ENCODE measurements at places on chromosomes 12 and 14.

- DNase-seq = no peak
These were observed 17.9 kb upstream of the MDM1 start for GRCh38 chr12:68349921-68350606.

DNA sequence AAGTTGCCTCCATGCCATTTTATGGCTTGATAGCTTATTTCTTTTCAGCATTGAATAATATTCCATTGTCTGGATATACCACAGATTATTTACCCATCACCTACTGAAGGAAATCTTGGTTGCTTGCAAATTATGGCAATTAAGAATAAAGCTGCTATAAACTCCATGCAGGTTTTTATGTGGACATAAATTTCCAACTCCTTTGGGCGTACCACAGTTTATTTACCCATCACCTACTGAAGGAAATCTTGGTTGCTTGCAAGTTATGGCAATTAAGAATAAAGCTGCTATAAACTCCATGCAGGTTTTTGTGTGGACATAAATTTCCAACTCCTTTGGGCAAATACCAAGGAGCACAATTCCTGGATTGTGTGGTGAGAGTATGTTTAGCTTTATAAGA lies 12.6 kb upstream of the PLEKHH1 start:
- DNase-seq = no peak

GRCh38 chr14:22384167-22384549 lies 204.9 kb downstream of the DAD1 start:
- DNase-seq = no peak

DNA sequence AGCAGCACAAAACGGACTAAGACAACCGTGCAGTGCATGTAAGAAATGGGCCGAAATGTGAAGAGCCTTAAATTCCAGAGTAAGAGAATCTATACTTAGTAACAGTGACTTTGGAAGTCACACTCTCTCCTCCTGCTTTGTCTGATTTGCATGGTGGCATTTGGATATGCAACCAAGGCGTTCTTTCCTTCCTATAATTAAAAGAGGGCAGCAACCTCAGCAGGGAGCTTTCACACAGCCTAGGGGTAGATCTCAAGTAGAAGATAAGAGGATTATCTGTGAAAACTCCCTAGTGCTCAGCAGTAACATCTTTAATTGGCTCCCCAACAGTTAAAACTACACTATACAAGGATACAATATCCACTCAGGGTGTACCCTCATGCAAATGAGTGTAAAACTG lies 16.5 kb downstream of the GMFB start:
- DNase-seq = no peak

GRCh38 chr14:81401420-81402122 lies 1.4 kb upstream of the STON2 start:
- DNase-seq = no peak

- peak; percentile 86 for DNase-seq
These were observed 2.6 kb upstream of the ZNF839 start for GRCh38 chr14:102316743-102317563.

DNA sequence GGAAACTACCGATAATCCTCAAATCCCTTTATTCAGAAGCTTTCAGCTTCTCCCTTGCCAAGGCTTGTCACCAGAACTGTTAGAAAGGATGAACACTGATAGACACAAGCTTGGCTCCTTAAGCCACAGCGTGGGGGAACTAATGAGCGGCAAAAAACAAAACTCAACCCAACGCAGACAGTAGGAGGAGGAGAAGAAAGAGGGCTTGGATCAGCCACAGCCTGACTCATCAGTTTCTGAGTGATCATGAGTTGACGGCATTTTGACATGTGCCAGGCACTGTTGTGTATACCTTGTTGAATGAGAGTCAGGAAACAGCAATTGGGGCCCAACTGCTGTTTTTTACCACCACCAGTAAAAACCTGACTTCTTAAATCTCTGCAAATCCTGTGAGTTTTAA lies 23.7 kb downstream of the PLXNC1 start:
- no peak for DNase-seq

GRCh38 chr12:992647-993046 lies 1.6 kb downstream of the ERC1 start:
- DNase-seq = no peak

- DNase-seq = no peak
These were observed 18.2 kb downstream of the SYNDIG1L start for GRCh38 chr14:74407801-74408154.

GRCh38 chr12:7156259-7157197 lies 26.4 kb downstream of the CLSTN3 start:
- DNase-seq = no peak

DNA sequence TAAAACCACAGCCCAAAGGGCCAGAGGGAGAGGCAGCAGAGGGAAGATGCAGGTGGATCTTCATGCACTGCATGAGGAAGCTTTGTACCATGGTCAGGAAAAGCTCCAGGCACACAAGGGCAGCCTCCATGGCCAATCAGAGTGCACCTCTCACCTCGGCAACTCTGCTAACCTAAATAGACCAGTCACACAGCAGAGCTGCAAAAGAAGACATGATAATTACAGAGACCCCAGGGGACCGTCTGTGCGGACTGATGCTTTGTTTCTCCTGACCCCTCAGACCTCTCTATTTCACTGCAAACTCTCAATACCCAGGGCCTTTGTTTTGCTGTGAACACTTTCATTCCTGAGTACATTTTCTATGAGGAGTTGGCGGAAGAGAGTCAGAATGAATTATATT lies 10.7 kb upstream of the TCL1B start:
- DNase-seq = no peak

- no peak for DNase-seq
These were observed 41.1 kb downstream of the BBS10 start for GRCh38 chr12:76307083-76307482.

DNA sequence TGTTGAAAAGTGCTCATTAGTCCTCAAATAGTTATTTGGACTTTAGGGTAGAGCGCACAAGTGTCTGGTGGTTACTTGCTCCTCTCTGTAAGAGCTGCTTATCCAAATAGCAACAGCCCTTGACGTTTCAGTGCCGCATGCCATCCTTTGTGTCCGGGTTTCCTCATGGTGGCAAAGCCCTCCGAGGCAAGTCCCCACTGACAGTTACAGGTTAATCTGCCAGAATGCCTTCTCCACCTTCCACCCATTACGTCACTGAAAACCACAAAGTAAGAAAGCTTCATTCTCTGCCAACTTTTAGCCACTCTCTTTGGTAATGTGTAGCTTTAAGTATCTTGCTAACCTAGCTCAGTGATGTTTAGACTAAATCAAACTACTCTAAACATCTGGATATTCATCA lies 78.6 kb downstream of the POLR3B start:
- no peak for DNase-seq
